ENCODE measurements at places on chromosomes 12 and 14.

DNA sequence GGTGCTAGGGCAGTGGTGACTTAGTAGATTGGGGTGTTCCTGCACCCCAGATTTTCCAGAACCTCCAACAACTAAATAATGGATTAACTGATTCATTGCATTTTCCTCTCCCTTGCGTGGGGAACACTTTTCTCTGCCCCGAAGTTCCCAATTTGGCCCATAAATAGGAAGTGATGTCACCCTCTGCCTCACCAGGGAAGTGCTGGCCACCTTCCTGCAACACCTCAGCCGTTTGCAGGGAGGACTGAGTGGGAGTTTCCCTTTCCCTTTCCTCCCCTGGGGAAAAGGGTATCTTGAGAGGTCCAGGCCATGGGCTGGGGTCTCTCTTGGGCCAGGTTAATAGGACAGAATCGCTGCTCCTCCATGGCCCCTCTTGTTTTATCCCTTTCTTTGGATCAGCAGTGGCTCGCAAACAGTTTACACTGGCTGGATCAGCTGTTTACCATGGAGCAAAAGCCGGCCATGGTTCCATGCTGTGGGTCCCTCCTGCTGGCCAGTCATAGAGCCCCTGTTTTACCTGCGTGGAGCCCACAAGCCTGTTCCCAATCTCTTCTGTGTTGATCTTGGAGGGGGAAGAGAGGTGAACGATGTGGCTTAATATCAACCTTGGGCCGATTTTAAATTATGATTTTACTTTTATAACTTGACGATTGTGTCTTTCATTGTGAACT lies 91.6 kb upstream of the VRK1 start:
- DNase-seq = no peak

- DNase-seq = no peak
Observed at GRCh38 chr12:13200841-13201240, 4.3 kb downstream of the EMP1 start.

- no peak for DNase-seq
Observed at GRCh38 chr12:78880078-78880477, 15.5 kb downstream of the SYT1 start.

DNA sequence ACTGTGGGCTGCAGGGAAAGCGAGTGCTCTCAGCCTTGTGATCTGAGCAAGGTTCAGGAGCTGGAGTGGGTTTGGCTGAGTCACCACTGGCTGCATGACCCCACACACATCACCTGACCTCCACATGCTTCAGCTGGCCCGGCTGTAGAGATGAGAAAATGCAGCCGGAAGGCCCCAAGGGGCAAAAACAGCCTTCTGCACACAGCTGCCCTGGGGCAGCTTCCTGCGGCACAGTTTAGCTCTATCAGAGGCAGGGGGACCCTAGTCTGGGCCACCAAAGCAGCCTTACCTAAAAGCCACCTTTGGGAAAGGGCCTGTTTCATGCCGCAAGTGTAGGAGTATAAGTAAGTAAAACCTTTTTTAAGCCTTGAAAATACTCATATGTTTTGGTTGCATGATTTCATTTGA lies 123.3 kb downstream of the SSPN start:
- no peak for DNase-seq

DNA sequence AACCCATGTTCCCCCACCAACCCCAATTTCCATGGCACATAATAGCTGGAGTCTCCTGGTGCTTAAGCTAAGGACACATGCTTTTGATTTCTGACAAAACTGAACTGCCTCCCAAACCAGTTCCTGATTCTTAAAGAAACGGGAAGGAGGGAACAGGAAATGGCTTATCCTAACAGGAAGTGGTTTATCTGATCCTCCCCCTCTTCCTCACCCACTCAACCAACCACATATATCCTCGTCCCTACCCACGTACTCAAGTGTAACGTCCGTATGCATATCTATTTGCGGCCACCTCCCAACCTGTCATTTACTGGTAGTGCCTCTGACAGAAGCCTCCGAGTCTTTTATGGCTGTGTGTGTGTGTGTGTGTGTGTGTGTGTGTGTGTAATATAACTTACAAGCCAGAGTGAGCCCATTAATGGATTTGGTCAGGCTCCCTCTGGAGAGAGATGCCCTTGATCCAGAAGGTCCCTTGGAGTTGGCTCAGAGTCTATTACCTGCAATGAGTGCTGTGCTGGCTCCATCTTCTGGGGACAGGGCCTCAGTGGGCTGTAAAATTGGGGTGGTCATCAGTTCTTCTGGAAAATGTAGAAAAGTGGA lies 7.7 kb downstream of the DAZAP2 start:
- peak; percentile 15 for DNase-seq

- DNase-seq = peak; percentile 13
Observed at GRCh38 chr14:43778570-43778936, 728.5 kb downstream of the FSCB start.

DNA sequence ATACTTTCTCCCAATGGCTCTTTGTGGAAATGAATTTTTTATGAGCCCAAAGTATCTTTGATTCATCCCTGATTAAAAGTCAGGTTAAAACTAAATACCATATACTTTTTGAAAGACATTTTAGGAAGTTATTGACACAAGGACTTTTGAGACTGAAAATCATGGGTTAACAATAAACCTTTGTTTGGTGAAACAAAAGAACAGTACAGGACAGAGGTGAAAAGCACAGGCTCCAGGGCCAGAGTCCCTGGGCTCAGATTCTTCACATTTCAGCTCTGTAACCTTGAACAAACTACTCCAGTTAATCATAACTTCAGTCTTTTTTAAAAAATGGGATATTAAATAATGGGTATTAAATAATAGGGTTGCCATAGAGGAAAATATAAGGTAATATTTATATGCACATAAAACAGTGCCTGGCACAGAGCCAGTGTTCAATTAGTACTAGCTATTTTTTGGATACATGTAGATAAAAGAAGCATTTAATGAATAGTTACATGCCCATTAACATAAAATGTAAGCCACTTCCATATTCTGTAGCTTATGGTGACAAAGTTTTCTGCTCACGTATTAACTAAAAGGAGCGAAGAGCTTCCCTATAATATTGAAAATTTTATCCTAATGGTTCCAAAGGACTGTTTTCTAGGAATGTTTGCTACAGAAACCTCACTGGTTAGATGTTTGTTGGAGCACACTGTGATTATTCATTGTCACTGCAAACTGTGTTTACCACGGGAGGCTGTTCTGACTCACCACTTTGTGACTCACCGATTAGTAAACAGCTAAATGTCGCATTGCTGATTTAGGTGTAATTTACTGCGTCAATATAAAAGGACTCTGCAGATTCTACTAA lies 255.4 kb downstream of the DAD1 start:
- DNase-seq = no peak

DNA sequence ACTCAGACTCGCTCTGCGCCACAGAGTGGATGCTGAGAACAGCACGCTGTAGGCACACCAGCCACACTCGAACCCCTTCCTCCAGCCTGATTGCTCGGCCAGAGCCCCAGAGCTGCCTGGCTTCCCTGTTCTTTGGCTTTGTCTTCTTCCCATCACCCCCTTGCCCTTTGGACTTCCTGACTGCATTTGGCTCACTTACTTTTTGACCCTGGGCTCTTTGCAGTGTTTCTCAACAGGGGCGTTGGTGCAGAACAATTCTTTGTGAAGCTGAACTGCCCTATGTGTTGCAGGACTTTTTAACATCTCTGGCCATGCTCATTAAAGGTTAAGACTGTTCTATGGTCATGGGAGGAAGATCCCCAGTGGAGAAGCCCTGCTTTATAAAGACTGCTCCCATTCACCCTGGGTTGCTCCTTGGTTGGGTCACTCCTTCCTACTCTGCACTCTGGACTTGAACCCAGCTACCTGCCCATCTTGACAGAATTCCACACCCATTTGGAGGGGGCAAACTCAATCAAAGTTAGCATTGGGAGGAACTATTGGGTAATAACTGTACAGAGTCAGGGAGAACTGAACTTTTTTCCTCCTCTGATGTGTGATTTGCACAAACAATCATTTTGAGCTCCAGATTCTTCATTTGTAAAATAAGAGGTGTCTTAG lies 127.7 kb upstream of the PLEKHG7 start:
- no peak for DNase-seq

DNA sequence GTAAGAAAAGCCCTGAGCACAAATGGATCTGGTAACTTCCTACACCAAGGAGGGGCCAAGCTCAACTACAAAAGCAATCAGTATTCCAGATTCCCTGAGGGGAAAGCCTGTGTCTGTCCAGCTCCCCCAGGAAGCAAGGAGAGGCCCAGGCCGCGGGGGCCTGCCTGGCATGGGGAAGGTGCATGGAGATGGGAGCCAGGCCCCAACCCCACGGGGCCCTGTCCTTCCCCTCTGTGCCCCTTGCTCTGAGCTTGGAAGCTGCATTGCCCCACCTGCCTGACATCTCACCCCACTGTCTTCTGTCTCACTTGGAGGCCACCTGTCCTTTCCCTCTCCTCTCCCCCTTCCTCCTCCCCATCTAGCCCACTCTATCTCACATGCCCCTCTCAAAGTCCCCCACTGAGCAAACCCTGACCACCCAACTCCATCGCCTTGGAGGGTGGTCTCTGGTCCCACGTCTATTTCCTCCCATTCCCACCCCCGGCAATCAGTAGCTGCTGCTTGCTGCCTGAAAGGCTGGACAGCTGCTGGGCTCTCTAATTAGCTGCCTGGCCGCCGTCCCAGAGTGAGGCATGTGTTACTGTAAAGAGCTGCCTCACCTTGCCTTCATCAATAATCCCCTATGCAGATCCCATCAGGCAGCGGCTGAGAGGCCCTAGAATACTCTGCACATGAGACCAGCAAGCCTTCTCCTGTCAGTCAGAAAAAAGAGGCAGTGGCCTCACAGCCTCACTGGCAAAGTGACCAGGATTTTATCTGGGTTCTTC lies 3.4 kb upstream of the TMEM229B start:
- DNase-seq = no peak

DNA sequence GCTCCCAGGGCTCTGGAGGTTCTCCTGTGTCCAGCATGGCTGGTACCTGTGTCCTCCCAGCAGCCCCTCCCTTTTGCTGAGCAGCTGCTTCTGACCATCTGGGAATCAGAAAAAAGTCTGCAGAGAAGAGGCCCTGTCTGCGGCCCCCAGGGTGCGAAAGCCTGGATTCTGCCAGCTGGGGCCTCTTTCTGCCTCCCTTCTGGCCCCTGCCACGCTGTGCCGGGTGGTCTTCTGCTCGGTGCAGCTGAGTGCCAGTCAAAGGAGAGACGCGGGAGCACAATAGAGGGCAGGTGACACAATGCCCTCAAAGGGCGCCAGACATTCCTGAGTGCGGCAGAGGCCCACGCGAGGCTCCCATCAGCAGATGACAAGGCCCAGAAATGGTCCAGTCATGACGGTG lies 12.6 kb downstream of the BTBD6 start:
- no peak for DNase-seq

- DNase-seq = no peak
Observed at GRCh38 chr14:101963052-101963451, 1.3 kb upstream of the DYNC1H1 start.

- DNase-seq = no peak
Observed at GRCh38 chr12:21662122-21662792, 4.6 kb upstream of the LDHB start.

GRCh38 chr14:75311356-75311755 lies 32.7 kb downstream of the FOS start:
- no peak for DNase-seq

GRCh38 chr12:50111395-50111692 lies 692 bp upstream of the COX14 start:
- no peak for DNase-seq

DNA sequence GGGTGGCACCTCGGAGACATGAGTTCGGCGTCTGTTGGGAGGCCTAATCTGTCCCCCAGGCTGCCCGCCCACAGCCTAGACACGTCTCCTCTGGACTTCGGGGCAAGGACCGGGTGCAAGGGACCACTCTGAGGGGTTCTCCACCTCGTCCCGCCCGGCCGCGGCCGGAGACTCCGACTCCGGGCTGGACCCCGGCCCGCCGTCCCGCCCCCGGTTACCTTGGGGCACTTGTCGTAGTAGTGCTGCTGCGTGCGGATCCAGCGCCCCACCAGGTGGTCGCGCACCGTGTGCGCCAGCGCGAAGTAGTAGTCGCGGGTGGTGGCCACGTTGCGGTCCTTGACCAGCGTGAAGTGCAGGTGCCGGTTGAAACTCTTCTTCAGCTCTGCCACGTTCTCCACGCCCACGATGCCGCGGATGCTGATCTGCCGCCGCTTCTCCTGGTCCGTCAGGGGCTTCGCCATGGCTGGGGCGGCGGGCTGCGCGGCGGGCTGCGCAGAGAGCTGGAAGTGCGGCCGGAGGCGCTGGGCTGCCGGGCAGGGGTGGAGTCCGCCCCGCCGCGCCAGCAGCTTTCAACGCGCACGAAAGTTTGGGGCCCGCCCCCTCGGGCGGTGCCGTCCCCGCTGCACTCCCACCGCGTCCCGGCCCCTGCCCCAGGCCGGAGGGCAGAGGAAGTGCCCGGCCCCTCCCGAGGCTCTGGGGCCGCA lies at the start of gene PYGL:
Gene PYGL, minus strand, starts transcription at position 541 of the 704 bp plus-strand sequence. Its CDS starts 80 bp downstream, at position 461.
- peak; percentile 22 for DNase-seq

- no peak for DNase-seq
Observed at GRCh38 chr14:77752799-77753516, 8.0 kb downstream of the SNW1 start.

DNA sequence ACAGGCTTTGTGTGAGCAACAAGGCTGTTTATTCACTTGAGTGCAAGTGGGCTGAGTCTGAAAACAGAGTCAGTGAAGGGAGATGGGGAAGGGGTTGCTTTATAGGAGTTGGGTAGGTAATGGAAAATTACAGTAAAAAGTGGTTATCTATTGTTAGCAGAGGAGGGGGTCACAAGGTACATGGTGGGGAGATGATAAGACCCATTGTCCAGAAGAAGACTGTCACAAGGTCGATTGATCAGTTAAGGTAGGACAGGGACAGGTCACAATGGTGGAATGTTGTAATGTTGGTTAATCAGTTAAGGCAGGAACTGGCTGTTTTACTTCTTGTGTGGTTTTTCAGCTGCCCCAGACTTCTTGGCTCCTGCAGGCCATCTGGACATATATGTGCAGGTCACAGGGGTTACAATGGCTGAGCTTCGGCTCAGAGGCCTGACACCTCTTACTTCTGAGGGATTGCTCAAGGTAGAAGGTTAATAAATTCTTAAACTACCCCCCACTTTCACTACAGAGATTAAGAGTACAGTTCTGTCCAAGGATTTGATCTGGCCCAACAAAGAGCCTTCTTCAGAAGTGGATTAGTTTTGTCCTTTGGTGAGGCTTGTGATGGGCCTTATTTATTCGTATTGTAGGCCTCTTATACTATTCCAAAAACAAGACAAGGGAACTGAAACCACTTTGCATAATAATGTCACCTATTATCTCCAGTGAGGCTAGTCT lies 13.8 kb upstream of the DHRS4 start:
- DNase-seq = no peak

DNA sequence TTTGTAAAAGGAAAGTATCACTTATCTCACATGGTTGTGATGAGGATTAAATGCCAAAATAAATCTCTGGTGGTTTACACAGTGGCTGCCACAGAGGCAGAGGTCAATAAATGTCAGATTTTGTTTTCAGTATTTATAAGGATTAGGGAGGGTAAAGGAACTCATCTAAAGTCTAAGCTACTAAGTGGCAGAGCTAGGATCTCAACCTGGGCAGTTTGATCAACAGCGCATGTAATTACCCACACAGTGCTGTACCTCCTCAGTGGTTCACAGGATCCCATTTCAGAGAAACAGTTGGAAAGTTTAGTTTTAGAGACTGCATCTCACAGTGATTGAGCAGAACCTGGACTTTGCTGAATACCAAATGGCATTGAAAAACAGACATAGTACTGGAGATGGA lies 44.9 kb upstream of the RIC8B start:
- no peak for DNase-seq

Data from skin of body (tissue), 3 donors.